ENCODE measurements at places on chromosomes 16 and 17.

DNA sequence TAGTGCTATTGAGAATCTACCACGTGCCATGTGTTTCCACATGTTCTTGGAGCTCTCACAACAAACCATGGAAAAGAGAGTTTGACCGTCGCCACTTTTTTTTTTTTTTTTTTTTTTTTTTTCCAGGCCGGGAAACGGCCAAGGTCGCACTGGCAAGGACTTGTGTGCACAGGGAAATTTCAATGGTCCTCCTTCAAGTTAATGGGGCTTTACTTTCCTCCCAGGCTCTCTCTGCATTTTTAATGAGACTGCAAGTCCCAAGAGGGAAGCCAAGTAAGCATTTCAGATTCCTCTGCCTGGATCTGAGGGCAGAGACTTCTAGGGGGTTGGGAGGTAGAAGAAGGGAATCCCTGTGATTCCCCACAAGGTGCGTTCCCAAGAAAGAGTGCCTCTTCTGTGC is 94.7 kb upstream of the MPHOSPH6 start:
- DNase-seq = no peak

- no peak for DNase-seq
Observed at GRCh38 chr17:74935048-74935447, 650 bp upstream of the OTOP3 start.

DNA sequence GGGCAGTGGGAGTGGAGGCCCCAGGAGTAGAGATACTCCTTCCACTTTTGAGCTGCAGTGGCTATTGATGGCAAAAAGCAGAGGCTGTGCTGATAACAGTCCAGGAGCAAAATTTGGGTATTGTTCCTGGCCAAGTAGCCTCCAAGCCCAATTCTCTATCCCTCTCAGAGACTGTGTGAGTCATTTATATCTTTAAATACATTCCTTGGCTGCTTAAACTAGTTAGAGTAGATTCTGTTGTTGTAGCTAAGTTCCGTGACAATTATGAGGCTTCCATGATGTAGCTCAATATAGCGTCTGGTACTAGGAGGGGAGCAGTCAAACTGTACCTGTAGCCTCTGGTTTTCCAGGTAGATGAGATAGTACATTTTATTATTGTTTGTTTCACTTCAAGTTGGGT is 19.9 kb upstream of the UBE2G1 start:
- DNase-seq = no peak

DNA sequence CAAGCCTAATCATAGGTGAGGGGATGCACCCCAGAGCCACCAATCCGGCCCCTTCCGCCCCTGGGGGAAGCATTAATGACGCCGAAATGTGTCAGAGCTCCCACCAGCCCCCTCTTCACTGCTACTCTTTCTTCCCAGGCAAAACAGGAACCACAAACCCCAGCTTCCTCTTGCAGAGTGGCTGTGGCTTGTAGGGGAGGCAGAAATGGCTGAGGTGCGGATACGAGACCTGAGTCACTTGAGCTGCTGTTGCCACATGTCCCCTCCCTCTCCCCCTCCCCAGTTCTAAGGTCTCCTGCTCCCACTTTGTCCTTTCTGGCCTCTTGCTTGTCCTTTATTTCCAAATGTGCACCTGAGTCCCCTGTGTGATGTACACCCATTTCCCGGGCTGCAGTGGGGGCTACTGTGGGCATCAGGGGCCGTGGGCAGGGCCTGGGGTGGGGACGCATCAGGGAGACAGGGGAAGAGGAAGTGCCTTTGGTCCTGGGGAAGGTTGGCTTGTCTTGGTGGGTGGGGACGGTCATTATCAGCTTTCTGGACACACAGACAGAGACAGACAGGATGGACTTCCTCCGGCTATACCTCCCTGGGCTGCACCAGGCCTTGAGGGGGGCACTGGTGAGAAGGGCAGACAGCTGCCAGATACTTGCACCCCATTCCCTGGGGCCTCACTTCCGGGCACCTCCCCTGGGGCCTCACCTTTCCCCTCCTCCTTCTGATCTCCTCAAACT is at the start of gene APOBR:
Gene APOBR (plus strand): TSS at position 523 of the 731 bp plus-strand sequence. CDS start 39 bp downstream, at position 562.
- no peak for DNase-seq

- DNase-seq = no peak
Observed at GRCh38 chr17:68954146-68954896, 871 bp downstream of the ABCA8 start.

Measured in glomerular endothelial cell (primary cell).